Head of caudate nucleus (tissue), 42 donors: ENCODE measurements at places on chromosomes 3 and 15.
A peak's percentile ranks its signal among the peaks of the same experiment; 100 is the strongest.

DNA sequence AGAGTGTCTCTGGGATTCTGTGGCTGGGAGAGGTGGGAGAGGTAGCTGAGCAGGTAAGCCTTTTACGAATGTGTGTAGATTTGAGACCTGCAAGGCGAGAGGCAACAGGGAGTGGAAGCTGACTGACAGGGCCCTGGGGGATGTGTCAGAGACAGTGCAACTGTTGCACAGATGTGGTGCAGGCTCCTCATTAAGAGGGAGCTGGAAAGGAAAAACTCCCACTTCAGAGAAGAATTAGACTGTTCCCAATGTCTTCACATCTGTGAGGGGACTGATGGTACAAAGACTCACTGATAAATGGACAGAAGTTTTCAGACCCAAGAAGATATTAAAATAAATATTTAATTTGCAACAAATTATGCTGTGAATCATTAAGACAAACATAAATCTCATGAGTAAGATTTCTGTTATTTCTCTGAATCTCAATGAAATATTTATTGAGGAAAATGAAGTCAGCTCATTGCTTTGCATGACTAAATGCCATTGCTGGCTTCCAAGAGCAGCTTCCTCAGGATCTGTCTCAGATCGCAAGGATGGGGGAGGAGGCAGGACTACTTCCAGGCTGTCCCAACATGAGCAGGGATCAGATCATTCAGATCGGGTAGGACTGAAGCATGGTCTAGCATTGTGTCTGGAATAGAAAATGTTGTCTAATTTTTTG is 127.3 kb upstream of the ROPN1 start:
- DNase-seq = no peak

- no peak for DNase-seq
Observed at GRCh38 chr3:194097141-194097882, 38.6 kb upstream of the HES1 start.

- DNase-seq = no peak
Observed at GRCh38 chr3:147360646-147361453, 45.5 kb downstream of the ZIC4 start.

- DNase-seq = no peak
Observed at GRCh38 chr3:39783680-39784079, 25.7 kb upstream of the MYRIP start.

- DNase-seq = peak; percentile 7
Observed at GRCh38 chr3:66037986-66038369, 740 bp downstream of the MAGI1 start.

- DNase-seq = peak; percentile 41
Observed at GRCh38 chr3:12187448-12188327, 29.0 kb upstream of the TIMP4 start.

DNA sequence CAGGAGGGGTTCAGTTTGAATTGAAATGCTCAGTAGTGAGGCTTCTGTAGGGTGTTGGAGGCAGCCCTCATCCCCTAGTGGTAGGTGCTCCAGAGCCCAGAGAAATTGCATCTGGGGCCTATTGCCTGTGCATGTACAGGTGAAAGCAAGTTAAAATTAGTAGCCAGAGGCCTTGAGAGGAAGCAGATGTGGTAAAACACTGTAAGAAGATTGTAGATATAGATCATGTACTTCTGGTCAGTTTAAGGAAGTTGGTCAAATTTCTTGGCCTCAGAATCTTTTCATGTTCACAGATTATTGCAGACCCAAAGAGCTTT is 34.6 kb downstream of the IGSF10 start:
- no peak for DNase-seq

DNA sequence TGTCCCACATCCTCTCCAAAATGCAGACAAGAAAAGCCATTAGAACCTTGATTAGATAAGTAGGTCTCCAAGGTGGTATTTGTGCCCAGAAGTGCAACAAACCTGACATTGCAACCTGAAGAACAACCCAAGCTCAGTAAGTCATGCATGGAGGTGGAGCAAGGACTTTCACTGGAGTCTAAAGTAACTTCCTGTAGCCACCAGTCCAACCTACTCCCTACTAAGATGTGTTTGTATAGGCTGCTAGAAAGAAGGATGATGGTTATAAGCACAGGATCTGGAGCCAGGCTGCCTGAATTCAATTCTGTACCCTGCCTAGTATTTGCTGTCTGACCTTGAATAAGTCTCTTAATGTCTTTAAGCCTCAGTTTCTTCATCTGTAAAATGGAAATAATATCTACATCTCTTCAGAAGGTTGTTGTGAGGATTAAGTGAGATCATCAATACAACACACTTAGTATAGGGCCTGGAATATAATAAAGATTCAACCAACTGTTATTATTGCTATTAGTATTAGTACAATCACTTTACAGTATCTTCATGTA is 32.3 kb downstream of the HDC start:
- DNase-seq = no peak

GRCh38 chr3:190092250-190092649 is 28.4 kb downstream of the P3H2 start:
- DNase-seq = no peak

- DNase-seq = no peak
Observed at GRCh38 chr3:41265823-41266273, 66.5 kb downstream of the CTNNB1 start.

DNA sequence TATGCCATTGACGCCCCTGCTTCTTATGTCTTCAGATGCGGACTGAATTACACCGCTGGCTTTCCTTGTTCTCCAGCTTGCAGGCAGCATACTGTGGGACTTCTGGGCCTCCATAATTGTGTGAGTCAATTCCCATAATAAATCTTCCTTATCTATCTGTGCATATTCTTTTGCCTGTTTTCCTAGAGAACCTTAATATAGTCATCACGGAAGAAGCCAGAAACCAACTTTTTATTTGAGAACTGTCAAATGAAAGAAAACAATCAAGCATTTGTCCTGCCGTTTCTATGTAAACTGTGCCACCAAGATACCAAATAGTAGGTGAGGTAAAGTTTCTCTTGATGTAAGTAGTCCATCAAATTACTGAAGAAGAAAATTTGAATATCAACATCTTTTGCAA is 51.8 kb upstream of the B3GALNT1 start:
- no peak for DNase-seq

GRCh38 chr15:41801850-41802455 is 25.9 kb upstream of the JMJD7 start:
- no peak for DNase-seq

GRCh38 chr3:14120111-14120920 is 4.4 kb downstream of the CHCHD4 start:
- DNase-seq = no peak

DNA sequence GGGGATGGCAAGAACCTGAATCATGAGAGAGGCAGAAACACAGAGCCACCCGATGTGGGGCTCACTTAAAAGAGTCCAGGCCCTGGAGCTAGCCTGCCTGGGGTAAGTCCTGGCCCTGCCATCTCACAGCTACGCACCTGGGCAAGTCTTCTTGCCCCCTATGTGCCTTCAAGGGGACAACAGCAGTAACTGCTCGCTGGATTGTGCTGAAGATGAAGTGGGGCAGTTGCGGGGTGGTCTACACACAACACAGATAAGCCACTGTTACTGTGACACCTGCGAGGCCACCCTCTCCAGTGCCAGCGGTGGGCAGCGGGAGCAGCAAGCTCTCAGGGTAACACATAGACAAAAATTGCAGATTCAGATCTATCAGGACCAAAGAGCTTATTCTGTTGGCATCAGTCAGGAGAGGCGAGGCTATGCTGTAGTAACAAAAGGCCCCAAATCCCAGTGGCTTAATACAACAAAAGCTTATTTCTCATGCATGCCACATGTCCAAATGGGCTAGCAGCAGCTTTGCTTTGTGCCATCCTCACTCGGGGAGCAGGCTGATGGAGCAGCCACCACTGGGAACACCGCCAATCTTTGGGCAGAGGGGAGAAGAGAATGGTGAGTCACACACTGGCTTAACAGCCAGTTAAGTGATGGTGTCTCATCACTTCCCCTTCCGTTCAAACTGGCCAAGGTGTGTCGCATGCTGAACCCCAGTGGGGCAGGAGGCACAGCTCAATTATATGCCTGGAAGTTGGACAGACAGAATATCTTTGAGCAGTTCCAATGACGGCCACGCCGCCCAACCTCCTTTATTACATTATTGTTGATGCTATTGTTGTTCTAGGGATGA is 78.3 kb downstream of the WNT7A start:
- DNase-seq = no peak

DNA sequence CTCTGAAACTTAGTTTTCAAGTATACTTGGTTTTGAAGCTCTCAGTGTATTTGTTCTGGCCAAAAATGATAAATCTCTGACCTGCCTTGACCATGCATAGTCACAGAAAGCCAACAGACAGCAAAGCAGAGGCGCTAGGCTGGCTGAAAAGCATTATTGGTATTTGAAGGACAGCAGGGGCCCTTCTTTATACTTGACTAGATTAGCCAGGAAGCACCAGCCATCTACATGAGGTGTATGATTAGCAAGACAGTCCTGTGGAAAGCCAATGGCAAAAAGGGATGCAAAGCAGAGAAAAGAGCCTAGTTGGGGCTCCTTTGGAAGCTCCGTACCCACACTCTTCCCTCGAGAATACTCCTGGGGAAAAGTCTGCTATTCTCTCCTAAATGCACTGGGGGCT is 7.8 kb downstream of the SLC24A1 start:
- DNase-seq = no peak

DNA sequence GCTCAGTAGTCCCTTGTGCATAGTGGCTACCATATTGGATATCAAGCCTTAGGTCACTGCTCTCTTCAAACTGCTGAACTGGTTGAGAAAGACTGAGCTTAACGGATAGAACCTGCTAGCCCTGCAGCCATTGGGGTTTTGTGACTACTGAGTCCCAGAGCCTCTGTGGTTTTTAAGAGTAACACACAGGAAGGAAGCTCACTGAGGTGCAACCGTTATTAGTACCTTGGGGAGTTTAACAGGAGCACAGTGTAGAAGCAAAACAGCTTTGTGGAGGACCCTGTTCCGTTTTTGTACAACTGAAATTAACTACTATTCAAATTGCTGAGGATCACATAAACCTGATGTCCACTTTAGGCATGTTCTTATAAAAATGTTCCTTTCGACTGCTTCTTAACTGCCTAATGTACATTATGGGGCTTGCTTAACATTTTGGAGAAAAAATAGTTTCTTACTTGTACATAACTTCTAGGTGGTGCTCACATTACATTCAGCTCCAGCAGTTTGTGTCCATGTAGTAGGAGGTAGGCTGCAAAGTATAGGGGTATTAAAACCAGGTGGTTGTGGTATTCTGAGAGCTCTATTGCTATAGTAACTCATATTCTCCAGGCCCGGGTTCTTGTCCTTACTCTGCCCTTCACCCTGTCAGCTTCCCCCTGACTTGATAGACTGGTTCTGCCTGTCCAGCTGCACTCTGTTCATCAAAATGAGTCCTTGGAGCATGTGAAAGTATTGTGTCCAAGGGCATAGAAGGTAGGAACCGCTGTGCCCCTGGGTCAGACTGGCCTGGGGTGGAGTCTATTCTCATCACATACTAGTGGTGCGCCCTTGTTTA is 17.3 kb downstream of the PXK start:
- DNase-seq = no peak

GRCh38 chr3:23439080-23439479 is 236.0 kb downstream of the UBE2E2 start:
- no peak for DNase-seq

- peak; percentile 40 for DNase-seq
Observed at GRCh38 chr3:10941972-10942371, 50.6 kb upstream of the SLC6A1 start.

- no peak for DNase-seq
Observed at GRCh38 chr3:178810181-178810580, 261.4 kb downstream of the ZMAT3 start.

- no peak for DNase-seq
Observed at GRCh38 chr3:14959359-14959943, 12.1 kb downstream of the NR2C2 start.

DNA sequence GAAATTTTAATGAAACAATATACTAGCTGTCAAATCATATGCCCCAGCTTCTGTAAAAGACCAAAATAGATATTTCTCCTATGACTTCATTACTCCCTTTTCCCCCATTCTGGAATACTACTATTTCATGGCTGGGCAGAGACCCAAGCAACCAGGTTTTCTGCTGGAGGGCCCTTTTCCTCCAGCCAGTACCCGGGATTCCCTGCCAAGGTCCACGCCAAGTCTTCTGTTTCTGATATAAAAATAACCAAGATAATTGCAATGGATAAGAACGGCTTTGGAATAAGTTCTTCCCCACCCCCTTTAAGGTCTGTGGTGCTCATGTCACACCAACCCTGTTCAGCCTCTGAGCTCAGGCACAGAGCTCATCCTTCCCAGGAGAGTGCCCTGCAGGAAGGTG is 17.2 kb upstream of the NMNAT3 start:
- DNase-seq = no peak

DNA sequence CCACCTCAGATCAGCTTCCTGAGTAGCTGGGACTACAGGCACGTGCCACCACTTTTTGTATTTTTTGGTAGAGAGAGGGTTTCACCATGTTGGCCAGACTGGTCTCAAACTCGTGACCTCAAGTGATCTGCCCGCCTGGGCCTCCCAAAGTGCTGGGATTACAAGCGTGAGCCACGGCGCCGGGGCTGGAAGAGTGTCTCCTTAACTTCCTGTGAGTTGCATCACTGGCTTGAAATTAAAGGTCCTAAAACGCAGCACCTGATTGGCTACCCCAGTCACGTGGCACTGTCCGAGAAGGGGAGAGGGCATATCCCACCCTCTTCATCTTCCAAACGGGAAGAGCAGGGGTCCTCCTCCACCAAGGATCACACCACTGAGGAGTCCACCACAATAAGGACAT is 5.5 kb upstream of the FAM174B start:
- DNase-seq = no peak

DNA sequence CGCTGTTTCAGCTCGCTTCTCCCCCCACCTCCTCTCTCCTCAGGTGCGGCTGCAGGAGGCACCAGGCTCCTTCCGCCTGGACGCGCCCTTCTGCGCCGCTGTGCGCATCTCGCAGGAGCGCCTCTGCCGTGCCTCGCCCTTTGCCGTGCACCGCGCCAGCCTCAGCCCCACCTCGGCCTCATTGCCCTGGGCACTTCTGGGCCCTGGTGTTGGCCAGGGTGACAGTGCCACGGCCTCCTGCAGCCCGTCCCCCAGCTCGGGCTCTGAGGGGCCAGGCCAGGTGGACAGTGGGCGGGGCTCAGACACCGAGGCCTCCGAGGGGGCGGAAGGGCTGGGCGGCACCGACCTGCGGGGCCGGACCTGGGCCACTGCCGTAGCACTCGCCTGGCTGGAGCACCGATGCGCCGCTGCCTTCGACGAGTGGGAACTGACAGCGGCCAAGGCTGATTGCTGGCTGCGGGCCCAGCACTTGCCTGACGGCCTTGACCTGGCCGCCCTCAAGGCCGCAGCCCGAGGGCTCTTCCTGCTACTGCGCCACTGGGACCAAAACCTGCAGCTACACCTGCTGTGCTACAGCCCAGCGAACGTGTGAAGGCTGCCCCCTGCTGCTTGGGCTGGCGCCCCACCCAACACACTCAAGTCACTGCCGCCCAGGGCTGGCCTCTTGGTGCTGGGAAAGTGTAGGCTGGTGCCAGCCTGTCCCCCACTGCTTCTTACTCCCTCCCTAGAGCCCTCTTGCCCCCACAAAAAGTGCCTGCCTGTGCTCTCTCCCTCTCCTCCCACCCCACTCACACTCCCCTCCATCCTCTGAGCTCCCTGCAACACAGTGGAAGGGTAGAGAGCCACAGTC is 7.1 kb downstream of the ALG3 start:
- DNase-seq = no peak
